H1 (cell line): ENCODE measurements at places on chromosomes 4 and X.

GRCh38 chr4:94390804-94391410 lies 48.3 kb upstream of the HPGDS start:
- no peak overlapping the region for H3K27ac ChIP-seq
- no peaks in the 10 kb centered on the region for H3K36me3 ChIP-seq
- no peak overlapping the region for H3K4me3 ChIP-seq
- no peaks in the 10 kb centered on the region for H3K4me1 ChIP-seq
- H3K27me3 ChIP-seq = no peaks in the 10 kb centered on the region

GRCh38 chr4:134470544-134470943 lies 269.0 kb upstream of the PABPC4L start:
- H3K4me1 ChIP-seq = no peaks in the 10 kb centered on the region
- no peaks in the 10 kb centered on the region for H3K36me3 ChIP-seq
- no peak overlapping the region for H3K4me3 ChIP-seq

GRCh38 chrX:1397441-1398270 lies 5.7 kb upstream of the SLC25A6 start:
- no peak for DNase-seq
- no peak overlapping the region for H3K27ac ChIP-seq
- peaks cover 9% of the 10 kb centered on the region; the same call in 1 of the 2 replicates for H3K36me3 ChIP-seq
- H3K4me3 ChIP-seq = no peak overlapping the region
- no peaks in the 10 kb centered on the region for H3K27me3 ChIP-seq
- peaks cover 15% of the 10 kb centered on the region for H3K4me1 ChIP-seq

GRCh38 chr4:135598151-135598550 lies 1396.6 kb upstream of the PABPC4L start:
- no peak for DNase-seq
- H3K27me3 ChIP-seq = no peaks in the 10 kb centered on the region
- no peak overlapping the region for H3K27ac ChIP-seq
- no peak overlapping the region for H3K4me3 ChIP-seq
- no peaks in the 10 kb centered on the region for H3K4me1 ChIP-seq

DNA sequence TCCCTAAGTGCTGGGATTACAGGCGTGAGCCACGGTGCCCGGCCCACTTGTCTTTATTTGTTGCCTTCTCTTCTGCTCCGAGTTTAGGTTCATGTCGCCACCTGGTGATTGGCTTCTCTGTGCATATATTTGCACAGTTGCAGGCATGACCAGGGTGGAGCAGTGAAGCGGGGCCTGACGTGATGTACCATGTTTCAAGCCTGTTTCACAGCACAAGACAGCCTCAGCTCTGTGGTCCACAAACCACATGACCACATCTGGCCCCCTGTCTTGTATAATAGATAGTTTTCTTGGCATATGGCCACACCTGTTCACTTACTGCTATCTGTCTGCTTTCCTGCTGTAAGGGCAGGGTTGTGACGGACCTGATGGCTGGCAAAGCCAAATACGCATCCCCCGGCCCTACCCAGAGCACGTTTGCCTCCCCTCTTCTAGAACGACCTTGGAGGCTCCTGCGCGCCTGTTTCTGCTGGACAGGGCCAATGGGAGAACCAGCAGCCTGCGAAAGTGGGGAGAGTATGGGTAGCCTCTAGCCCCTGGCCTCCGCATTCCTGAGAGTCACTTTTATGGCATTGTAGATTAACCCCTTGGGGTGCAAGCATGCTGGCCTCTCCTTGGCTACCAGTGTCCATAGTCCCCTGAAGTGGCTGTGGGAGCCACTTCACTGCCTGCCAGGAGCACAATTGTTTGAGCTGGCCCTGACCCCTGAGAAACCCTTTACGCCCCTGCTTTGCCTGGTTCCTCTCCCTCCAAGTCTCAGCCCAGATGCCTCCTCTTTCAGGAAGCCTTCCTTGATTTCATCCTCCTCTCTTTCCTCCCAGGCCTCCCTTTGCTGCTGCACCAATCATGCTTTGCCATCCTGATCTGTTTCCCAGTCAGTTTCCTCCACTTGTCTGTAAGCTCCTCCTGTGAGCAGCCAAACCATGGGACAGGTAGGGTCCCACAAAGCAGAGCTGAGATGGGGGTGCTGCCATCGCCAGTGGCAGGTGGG lies 6.0 kb upstream of the SH3TC1 start:
- no peaks in the 10 kb centered on the region for H3K4me1 ChIP-seq
- no peaks in the 10 kb centered on the region for H3K27me3 ChIP-seq
- no peak for DNase-seq
- no peak overlapping the region for H3K4me3 ChIP-seq
- H3K36me3 ChIP-seq = no peaks in the 10 kb centered on the region

DNA sequence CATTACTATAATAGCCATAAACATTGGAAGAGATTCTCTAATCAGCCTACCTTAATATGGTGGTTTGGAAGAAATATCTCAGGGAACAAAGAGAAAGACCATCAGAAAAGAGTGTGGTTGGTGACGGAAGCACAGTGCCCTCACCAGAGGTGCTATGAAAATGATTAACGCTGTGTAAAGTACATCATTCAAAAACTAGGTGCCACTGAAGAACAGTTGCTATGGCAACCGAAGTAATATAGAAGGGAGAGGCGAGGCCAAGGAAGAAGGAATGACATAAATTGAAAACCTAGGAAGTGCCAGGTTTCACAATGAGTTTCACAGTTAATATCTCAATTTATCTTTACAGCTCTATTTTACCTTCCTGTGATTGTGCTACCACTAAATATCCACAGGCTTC lies 57.0 kb upstream of the ARSJ start:
- H3K36me3 ChIP-seq = no peaks in the 10 kb centered on the region
- H3K4me3 ChIP-seq = no peak overlapping the region
- no peak overlapping the region for H3K27ac ChIP-seq
- H3K27me3 ChIP-seq = no peaks in the 10 kb centered on the region
- H3K4me1 ChIP-seq = no peaks in the 10 kb centered on the region
